Diencephalon (tissue), 1 donor: ENCODE measurements at places on chromosomes 5 and 9. TPM values are rescaled to one million over a fixed set of nuclear protein-coding genes. Genes with fewer than 3 reads are reported as not detected.

RNF224 gene
- not detected for total RNA-seq

CCDC152 gene
- 14.1 TPM for total RNA-seq

CRHBP gene
- 17.8 TPM for total RNA-seq

NSMF gene
- total RNA-seq: 54.2 TPM

KLF9 gene
- 6.9 TPM for total RNA-seq

CDKN2B gene
- total RNA-seq: 0.92 TPM

LRRC26 gene
- total RNA-seq: not detected

ZBTB26 gene
- total RNA-seq: 10.4 TPM

TRAF2 gene
- total RNA-seq: 10.1 TPM

IL4 gene
- total RNA-seq: not detected

CAVIN4 gene
- total RNA-seq: 8.8 TPM

LHX6 gene
- 22.1 TPM for total RNA-seq

CTNNA1 gene
- total RNA-seq: 172 TPM

SPARC gene
- total RNA-seq: 157 TPM

C9orf50 gene
- 0.23 TPM for total RNA-seq

CER1 gene
- total RNA-seq: 0.69 TPM

FAM163B gene
- 11.3 TPM for total RNA-seq

PCDHB4 gene
- 5.3 TPM for total RNA-seq

COL5A1 gene
- 6.9 TPM for total RNA-seq

AK3 gene
- total RNA-seq: 32.8 TPM

NR2F1 gene
- 115 TPM for total RNA-seq

FGF10 gene
- total RNA-seq: 8.3 TPM

RMRP gene
- total RNA-seq: 144,204 TPM

BAAT gene
- total RNA-seq: 0.23 TPM

BTNL3 gene
- total RNA-seq: not detected

NFIL3 gene
- 21.2 TPM for total RNA-seq

TUSC1 gene
- total RNA-seq: 11.5 TPM

PCDHAC2 gene
- 47.1 TPM for total RNA-seq

GLRX gene
- total RNA-seq: 14.5 TPM

ACTBL2 gene
- not detected for total RNA-seq

FRMD3 gene
- total RNA-seq: 26.5 TPM

SLC6A7 gene
- 20.5 TPM for total RNA-seq

STK10 gene
- 7.8 TPM for total RNA-seq

CTNND2 gene
- 99.7 TPM for total RNA-seq

FRMPD1 gene
- total RNA-seq: 3.0 TPM

DCTN3 gene
- total RNA-seq: 150 TPM

LCP2 gene
- 2.5 TPM for total RNA-seq

RLN1 gene
- not detected for total RNA-seq

COL27A1 gene
- 1.6 TPM for total RNA-seq

PDGFRB gene
- total RNA-seq: 28.6 TPM

SERINC5 gene
- total RNA-seq: 58.6 TPM

PCDHB5 gene
- total RNA-seq: 11.1 TPM

TCF7 gene
- total RNA-seq: 0.92 TPM

PHYHD1 gene
- 2.1 TPM for total RNA-seq

LCN9 gene
- total RNA-seq: not detected

RLN2 gene
- 1.4 TPM for total RNA-seq

WNK2 gene
- 30.7 TPM for total RNA-seq

NFIB gene
- 67.6 TPM for total RNA-seq

CCDC192 gene
- not detected for total RNA-seq
